NCI-H526 (cell line): ENCODE measurements at places on chromosomes 2 and 18.
A peak's percentile ranks its signal among the peaks of the same experiment; 100 is the strongest.

DNA sequence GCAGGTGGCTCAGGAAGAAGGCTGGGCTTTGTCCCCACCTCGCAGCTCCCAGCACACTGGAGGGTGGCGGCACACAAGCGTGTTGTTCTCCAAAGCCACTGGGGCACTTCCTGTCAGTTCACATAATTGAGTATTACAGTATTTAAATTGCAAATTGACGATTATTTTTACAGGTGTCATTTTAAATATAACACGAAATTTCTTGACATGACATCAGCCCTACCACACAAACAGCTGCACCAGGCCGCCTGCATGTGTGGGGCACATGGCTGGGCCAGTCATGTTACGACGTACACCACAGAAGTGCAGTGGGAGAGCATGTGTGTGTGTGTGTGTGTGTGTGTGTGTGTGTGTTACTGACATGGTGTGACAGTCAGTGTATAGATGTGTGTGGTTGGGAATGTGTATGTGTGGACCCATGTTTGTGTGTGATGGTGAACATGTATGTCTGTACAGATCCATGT lies 155.6 kb downstream of the TTC32 start:
- peak; percentile 33 for DNase-seq

- no peak for DNase-seq
Measured at GRCh38 chr2:239261796-239262483, 138.9 kb downstream of the HDAC4 start.

DNA sequence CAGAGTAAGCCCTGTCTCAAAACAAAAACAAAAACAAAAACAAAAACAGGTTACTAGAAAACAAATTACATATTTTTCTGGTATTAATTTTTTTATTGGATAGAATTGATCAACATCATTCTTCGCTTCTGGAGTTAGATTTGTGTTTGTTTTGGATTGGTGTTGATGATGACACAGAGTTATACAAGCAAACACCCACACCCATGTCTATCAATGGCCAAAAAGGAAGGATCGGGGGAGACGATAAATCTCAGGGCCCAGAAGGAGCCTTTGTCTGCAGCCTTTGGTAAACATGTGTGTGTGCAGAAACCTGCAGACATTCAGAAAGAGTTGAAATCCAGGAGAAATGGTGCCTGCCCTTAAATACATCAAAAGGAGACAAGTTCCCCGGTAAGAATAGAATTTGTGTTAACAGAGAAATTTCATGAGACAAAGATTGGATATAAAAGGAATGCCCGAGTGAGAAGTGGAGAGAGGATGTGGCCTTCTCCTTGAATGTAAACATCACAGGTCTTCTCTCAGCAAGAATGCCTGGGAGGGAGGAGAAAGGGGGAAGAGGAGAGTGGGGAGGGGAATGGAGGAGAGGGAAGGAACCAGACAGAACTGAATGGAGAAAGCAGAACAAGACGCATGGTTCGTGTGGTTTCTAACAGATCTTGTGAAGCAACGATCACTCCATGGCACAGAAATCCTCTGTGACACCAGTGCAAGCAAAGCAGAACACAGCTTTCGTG lies 40.4 kb upstream of the TMEM178A start:
- DNase-seq, result no peak

DNA sequence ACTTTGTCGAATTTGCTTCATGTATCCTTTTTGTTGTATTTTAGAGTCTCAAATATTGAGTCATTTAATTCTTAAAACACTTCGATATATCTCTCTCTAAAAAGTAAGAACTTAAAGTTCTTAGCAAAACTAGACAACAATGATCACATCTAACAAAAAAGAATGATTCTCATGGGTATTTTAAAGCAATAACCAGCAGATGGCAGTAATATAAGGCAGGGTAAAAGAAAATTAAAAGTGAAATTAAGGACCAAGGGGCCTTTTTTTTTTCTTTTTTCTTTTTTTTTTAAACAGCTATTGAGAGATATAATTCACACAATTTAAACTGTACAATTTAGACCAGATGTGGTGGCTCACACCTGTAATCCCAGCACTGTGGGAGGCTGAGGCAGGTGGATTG lies 9.9 kb upstream of the AOX1 start:
- no peak for DNase-seq

DNA sequence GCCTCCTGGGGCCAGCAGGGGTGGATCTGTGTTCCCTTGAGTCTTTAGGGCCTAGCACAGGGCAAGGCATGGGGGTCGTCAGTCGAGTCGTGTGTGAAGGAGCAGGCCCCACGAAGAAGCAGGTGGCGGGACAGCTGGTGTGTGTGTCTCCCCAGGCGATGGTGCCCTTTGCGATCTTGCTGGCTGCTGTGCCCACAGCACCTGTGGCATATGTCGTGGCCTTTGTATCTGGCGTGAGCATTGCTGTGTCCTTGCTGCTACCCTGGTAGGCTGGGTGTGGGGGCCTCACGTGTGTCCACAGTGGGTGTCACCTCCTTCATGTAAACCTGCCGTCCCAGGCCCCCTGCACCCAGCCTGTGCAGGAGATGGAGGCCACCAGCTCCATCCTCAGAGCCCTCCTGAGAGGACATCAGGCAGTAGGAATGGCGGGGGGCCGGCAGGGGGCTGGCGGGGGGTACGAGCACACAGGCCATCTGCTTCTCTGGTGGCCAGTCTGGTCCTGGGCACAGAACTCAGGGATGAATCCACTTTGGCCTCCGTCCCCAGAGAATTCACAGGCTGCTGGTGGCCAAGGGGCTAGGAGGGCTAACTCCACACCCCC lies 13.2 kb downstream of the MFSD2B start:
- no peak for DNase-seq

GRCh38 chr18:75530566-75531211 lies 103.2 kb upstream of the SMIM21 start:
- no peak for DNase-seq

DNA sequence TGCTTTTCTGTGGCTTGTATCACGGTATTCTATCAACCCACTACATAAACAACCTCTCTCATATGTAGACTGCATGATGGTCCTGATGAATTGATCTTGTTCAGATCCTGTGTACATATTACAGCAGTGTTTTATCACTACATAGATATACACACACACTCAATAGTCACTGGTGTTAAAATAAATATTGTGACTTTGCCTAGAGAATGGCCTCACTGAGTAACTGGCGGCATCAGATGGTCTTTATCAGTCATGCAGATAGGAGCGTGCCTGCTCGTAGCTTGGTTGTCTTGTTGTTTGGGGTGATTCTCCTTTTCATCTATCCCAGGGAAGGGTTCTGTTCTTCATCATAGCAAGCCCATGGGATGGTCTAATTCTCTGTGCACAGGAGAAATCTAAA lies 18.4 kb upstream of the CTAGE1 start:
- DNase-seq, result no peak

DNA sequence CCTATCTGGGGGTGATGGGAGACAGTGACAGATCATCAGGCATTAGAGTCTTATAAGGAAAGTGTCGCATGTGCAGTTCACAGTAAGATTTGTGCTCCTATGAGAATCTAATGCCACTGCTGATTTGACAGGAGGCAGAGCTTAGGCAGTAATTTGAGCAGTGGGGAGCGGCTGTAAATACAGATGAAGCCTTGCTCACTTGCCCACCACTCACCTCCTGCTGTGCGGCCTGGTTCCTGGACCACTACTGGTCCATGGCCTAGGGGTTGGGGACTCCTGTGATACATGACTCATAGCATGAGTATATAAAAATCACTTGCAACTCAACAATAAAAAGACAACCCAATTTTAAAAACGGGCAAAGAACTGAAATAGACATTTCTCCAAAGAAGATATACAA lies 71.1 kb upstream of the ACAA2 start:
- no peak for DNase-seq

GRCh38 chr2:42959234-42960001 lies 167.0 kb upstream of the HAAO start:
- no peak for DNase-seq

- DNase-seq, result no peak
Measured at GRCh38 chr2:96506907-96507240, 1.7 kb upstream of the NEURL3 start.

- no peak for DNase-seq
Measured at GRCh38 chr2:218047536-218048225, 21.4 kb upstream of the RUFY4 start.
